ENCODE measurements at places on chromosomes 1 and 21.
A peak's percentile ranks its signal among the peaks of the same experiment; 100 is the strongest.

- no peak for DNase-seq
Measured at GRCh38 chr1:10398278-10398733, 558 bp upstream of the PGD start.

GRCh38 chr1:62991152-62991551 lies 207.2 kb downstream of the ATG4C start:
- DNase-seq: no peak

- DNase-seq: peak; percentile 29
Measured at GRCh38 chr1:175188936-175189335, 3.6 kb downstream of the KIAA0040 start.

DNA sequence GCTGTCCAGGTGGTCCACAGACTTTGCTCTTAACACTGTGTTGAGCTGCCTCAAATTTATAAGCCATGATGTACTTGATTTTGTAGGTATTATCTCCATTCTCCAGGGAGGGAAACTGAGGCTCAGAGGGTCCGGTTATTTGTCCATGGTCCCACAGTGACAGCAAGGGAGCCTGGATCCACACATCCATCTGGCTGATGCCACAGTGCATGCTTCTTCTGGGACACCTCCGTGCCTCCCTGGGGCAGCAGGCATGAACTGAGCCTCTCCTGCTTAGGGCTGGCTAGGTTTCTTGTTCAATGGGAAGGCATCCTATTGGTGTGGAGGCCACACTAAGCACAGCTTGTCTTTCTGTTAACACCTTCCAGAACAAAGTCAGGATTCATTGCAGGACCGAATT lies 317.3 kb downstream of the AJAP1 start:
- no peak for DNase-seq

DNA sequence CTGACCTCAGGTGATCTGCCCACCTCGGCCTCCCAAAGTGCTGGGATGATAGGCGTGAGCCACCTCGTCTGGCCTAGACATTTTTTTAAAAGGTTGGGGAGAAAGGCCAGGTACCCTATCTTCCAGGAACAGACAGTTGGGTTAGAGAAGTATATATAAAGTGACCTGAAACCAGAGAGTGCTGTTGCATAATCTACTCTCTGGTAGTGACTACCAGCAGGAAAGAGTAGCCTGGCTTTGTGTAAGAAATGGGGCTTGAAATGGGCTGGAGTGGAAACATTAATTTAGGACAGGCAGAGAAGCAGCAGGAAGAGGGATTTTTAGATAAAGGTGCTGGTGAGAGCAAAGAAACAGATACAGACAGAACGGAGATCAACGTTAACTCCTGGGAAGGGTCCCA lies 125.8 kb upstream of the HOOK1 start:
- no peak for DNase-seq
